ENCODE measurements at places on chromosomes 4 and X.

- no peak for DNase-seq
Measured at GRCh38 chr4:184324939-184325477, 107.3 kb upstream of the ENPP6 start.

DNA sequence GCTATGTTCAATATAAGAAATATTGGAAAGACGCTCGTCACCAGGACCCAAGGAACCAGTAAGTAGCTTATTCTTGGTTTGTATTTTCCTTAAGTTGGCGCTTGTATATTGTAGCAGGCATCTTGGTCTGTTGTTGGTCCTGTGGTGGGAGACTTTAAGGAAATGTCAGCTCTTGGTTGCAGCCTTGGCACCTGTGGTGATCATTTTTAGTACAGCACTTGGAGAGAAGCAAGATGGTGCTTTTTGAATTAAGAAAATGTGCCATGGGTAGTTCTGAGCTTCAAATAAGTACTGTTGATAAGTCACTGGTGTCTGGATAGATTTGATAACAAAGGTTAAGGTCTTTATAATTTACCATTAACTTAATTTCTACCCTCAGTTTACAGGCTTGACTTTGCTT, 1.1 kb downstream of the RPS3A start:
- no peak for DNase-seq

DNA sequence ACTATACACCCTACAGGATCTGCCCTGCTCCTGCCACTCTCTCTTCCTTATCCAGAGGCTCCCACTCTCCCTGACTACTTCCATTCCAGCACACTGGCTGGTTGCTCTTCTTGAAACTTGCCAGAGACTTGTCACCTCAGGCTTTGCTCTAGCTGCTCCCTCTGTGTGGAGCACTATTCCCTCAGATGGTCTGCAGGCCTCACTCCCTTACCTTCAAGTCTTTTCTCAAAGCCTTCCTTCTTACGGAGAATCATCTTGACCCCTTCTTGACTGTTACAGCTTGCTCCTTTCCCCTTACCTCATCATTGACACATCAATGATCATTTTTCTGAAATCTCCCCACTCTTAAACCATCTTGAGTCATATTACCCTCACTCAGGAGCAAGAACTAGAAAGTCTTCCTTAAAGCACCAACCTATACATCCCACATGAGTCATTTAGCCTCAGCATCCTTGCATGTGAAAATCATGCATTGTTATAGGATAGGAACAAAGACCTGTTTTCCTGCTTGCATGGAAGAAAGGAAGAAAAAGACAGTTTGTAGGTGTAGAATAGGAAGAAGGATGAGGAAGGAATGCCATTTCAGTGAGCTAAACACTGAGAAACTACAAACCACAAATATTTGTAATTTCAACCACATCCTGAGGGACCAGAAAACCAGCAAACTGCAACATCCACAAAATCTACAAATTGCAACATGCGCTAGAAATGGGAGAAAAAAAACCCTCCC, 55.7 kb downstream of the ANTXR2 start:
- no peak for DNase-seq

DNA sequence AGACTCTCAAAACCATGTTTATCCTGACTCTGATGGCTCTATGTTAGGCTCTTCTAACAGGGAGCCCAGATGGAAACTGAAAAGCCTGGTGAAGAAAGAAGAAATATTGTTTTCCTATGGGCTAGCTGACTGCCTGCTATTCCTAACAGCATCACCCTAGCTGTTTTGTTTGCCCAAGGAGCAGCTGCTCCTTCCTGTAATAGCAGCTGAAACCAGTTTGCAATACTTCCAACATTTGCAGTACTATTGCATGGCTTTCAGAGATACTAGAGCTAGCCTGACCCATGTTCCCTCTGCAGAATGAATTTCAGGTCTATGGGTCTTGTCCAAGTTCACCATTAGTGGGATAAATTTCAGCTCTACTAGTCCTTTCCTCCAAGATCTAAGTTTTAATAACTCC, 495.2 kb downstream of the INPP4B start:
- DNase-seq = no peak

- no peak for DNase-seq
Measured at GRCh38 chr4:170127758-170128157, 38.0 kb upstream of the AADAT start.

- no peak for DNase-seq
Measured at GRCh38 chr4:62288808-62289541, 1088.8 kb downstream of the ADGRL3 start.

- DNase-seq = no peak
Measured at GRCh38 chrX:43002526-43003203, 224.7 kb upstream of the PPP1R2C start.

GRCh38 chrX:120356084-120356483, 5.8 kb upstream of the ATP1B4 start:
- DNase-seq = no peak

DNA sequence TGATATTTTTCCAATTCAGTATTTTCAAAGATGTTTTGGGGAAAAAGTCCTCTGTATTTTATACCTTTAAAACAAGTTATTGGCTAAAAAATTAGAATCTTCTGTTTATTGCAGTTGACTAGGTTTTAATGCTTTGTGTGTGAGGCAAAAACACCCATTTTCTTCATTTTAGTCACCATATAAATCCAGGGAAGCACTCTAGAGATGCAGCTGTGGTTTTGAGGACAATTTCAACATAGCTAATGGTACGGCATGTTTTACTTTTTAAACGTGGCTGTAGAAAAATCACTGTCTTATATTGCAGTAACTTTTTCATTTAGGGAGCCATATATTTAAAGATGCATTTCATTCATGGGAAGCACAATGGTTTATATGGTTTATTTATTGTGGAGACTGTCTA, 129.1 kb upstream of the PITX2 start:
- no peak for DNase-seq

DNA sequence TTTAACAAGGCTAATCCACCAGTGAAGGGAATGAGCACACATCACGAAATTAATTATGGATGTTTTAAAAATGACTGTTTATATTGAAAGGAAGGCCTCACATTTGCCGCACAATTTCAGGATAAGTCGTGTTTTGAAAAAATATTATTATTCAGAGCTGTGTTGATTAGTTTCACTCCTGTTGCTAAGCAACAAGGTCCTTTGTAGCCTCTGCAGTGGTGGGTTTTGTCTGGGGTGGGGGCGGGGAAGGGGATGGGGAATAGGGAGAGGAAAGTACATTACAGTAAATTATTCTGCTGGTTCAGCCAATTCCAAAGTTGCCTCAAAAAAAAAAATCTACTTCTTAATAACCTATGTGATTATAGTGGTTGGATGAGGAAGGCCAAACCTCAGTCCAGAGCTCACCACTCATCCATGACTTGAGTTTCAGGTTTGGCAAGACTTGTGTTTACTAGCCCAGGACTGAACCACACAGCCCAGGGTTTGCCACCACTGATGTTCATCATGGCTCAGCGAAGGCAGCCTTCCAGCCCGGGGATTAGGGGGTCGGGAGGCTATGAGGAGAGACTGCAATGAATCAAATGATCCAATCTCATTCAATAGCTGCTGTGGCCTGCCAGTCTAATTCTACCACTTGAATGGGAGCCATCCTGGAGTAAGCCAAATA, 162.5 kb upstream of the ATP6AP2 start:
- no peak for DNase-seq

DNA sequence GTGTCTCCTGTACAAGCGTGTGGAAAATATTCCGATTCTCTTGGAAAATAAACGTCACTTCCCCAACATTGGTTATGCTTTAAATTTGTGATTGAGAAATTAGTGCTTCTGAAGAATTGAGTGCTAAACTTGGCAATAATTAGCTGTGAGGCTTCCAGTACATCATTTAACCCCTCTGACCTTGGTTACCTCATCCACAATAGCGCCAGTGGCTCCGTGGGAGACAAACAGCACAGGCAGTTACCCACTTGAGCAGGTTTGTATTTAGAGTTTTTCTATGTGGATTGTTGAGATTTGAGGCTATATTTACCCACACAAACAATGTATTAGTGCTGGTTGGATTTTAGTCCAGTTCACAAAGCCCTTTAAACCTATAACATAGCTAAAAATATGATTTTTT, 476.5 kb downstream of the NKX6-1 start:
- no peak for DNase-seq

DNA sequence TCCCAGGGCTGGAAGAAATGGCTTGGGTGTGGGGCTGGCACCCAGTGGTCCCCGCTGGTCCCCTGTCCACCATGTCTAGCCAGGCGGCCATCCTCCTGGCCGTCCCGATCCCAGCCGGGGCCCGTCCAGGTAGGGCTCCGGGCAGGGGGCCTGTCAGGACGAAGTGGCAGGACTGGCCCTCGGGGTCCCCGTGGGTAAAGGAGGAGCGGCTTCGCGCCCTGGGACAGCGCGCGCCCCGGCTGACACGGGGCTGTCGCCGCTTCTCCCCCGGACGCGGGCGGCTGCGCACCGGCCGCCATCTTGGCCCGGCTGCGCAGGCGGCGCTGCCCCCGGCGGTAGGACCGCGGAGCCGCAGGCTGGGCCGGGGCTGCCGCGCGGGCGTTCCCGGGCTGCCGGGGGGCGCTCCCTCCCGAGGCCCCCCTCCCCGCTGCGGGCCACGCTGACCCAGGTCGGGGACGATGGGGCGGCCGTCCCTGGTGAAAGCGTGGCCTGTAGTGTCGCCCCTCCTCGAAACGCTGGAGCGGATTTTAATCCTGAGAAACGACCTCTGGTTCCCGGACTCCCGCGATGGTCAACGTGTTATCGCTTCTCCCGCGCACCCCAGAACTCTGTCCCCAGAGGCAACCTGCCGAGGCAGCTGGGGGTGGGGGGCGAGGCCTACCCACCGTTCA, 60.4 kb upstream of the BCOR start:
- no peak for DNase-seq

DNA sequence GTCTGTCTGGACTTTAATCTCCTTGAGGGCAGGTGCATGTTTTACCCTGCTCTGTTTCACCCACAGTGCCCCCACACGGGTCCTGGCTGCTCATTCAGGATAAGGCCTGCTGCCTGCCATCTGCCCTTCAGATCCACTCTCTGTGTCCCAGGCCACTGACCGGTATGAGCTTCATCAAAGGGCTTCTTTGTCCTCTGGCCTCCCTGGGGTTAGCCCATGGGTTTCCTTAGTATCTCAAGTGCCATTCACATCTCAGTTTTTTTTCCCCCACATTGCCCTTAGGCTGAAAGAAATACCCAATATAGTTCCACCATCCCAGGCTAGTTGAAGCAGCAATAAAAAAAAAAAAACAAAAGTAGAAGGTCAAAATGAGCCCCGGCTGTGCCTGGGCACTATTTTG, 9.3 kb downstream of the CD99L2 start:
- no peak for DNase-seq

GRCh38 chr4:80790152-80790551, 240.4 kb upstream of the BMP3 start:
- no peak for DNase-seq

DNA sequence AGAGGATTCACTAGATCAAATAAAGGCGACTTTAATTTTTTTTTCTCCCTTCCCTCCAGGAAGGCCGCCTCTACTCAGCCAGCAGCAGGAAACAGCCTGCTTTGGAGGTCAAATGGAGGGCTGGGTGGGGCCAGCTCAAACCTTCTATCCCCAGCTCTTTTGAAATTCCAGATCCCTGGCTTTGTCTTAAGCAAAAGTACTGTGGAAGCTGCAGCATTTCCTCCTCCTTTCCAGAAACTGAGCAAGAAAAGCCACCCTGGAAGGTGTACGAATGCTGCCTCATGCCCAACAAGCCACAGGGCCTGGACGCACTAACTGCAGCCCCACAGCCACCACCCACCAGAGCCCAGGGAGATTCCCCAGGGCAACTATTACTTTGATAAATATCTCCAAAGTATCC, 55.1 kb upstream of the ZCCHC13 start:
- DNase-seq = no peak

GRCh38 chr4:184262901-184263300, 45.2 kb upstream of the ENPP6 start:
- DNase-seq = no peak

DNA sequence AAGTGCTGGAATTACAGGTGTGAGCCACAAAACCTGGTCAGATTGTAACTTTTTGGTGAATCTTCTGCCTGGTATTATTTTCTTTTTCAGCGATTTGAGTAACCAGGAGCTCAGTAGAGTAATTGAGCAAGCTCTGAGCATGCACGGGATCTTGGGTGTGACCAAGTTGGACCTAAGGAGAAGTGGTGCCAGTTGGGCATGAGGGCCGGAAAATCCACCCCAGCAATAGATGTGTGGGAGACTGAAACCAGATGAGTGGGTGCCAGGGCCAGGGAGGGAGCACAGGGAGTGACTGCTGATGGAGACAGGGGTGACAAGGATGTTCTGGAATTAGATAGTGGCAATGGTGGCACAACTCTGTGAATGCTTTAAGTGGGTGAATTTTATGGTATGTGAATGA, 3.7 kb upstream of the CCNQ start:
- DNase-seq = no peak
